ENCODE measurements at places on chromosomes 16 and 17.

- no peak for DNase-seq
Measured at GRCh38 chr17:5763595-5764306, 179.4 kb upstream of the NLRP1 start.

- no peak for DNase-seq
Measured at GRCh38 chr16:70592106-70592571, 54.2 kb upstream of the IL34 start.

- no peak for DNase-seq
Measured at GRCh38 chr16:28317040-28317880, 24.9 kb downstream of the SBK1 start.

DNA sequence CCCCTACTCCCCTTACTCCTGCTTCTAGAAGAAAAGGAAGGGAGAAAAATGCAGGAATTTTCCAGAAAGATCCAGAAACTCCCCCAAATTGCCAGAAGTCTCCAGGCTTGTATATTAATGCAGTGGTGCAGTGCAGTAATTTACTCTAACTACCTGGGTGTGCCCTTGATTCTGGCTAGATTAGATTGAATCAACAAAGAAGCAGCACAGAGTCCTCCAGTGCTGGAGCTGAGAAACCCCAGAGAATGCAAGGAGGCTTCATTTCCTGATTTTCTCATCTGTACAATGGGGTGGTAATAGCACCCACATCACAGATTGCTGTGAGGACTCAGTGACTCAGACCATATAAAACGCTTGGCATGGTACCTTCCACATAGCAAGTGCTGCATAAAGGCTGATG lies 247.3 kb upstream of the RPL38 start:
- no peak for DNase-seq

DNA sequence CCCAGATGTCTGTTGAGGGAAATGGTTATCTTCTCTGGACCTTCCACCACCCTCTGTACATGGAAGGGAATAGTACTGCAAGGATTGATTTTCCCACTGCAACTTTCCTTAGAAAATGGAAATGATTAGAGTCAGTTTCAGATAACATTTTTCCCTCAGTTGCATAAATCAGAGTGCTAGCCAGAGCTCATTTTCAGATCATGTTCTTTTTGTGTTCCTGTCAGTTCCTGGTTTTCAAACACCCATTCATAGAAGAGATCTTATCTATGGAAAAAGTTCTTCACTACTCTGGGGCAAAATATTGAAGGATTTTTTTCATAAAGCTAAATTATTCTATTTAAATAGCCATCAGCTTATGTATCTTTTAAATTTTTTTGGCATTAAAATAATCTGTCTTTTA lies 11.7 kb upstream of the COX10 start:
- DNase-seq: no peak

DNA sequence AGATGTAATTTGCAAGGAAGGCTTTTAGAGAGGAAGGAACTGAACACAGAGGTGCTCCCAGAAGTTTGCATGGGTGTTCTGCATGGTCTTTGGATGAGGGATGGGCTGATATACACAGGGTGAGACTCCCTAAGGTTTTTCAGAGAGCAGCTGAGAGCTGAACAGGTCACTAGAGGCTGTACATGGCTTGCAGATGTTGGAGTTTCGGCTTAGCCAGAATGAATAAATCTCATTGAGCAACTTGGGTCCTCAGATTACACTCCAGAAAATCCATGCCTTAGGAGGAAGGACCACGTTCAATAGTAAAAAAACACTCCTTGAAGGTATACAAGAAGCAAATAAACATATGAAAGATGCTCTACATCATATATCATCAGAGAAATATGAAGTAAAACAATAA lies 7.5 kb upstream of the ITGB3 start:
- DNase-seq: no peak

GRCh38 chr16:57485916-57486857 lies at the start of gene DOK4:
Gene DOK4, minus strand, starts transcription at chr16:57486493. Its CDS starts 6,986 bp downstream, at chr16:57479507.
- no peak for DNase-seq
